Breast epithelium (tissue), 4 donors: ENCODE measurements at places on chromosomes 5 and 9. TPM values are rescaled to one million over a fixed set of nuclear protein-coding genes. Genes with fewer than 3 reads are reported as not detected.

DNA sequence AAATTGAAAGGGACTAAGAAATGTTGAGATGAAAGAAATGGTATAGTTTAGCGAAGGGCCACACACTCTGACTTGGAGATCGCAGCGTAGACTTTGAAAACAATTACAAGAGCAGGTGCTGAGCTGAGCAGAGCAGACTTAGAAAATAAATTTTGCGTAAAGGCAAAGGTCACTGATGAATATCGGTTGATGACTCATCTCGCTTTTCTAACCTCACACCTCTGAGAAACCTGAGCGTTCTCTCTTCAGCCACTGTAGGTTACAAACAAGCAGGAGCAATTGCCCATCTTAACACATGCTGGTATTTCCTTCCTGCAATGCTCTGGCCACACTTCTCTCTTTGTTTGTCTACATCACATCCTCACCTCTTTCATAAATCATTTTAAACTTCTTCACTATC is 190.6 kb upstream of the C9orf72 start:
- DNase-seq = no peak

DNA sequence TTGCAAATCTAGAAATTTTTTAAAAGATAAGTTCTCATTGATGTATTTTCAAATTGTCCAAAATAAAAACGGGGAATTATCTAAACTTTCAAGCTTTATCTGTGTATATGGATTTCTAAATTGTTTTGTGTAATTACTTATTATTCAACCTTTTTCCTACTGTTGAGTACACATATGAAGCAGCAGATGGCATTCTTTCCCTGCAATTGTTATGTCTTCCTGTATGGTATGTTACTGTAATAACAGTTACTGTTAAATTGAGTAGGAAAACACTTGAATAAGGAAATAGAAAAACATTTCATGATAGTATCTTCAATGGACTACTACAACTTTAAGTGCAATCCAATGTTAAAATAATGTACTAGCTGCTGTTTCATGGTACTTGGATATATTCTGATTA is 124.8 kb downstream of the RANBP17 start:
- DNase-seq = no peak

DNA sequence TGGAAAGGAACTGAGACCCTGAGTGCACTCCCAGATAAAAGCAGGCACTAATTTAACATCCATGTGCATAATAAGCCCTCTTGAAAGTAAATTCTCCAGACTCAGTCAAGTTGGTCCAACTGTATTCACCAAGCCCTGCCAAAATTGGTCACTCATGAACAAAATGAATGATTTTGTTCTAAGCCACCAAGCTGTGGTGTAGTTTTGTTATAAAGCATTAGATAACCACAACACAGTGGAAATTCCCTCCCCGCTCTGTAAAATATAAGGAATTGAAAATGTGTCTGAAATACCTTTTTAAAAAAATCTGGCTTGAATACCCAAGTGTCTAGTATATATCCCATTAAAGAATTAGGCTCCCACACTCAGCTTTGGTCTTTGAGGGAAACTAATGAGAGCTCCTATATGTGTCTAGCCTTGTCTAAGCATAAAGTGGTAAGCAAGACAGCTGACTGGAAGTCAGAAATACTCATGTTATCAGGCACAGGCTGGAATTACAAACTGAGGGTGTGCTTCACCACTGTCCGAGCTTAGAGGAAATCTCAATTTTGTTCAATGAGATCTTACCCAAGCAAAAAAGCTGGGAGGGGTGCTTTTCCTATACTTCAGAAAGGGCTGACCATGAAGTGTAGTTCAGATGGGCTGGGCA is 33.2 kb downstream of the IDNK start:
- no peak for DNase-seq

- no peak for DNase-seq
Measured at GRCh38 chr9:111158363-111158762, 120.1 kb upstream of the LPAR1 start.

- no peak for DNase-seq
Measured at GRCh38 chr5:149093625-149094024, 30.8 kb upstream of the SH3TC2 start.

- DNase-seq = no peak
Measured at GRCh38 chr5:10509575-10509974, 54.3 kb upstream of the ANKRD33B start.

DNA sequence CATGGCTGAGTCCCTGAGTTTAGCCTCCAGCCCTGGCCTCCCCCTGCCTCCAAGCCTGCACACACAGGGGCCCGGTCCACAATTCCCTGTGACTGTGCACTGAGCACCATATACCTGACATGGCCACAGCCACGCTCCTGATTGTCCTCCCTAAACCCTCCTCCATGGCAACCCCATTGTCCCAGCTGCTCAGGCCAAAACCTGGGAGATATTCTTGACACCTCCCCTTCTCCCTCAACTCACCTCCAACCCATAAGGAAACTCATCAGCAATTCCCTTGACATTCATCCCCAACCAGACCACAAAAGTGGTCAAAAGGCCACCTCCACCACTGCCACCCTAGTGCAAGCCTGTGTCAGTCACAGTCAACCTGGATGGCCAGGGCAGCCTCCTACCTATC is 107.5 kb upstream of the MVB12B start:
- no peak for DNase-seq

- DNase-seq = no peak
Measured at GRCh38 chr5:59863777-59864176, 29.7 kb downstream of the PDE4D start.

- no peak for DNase-seq
Measured at GRCh38 chr5:38681029-38681706, 124.7 kb upstream of the LIFR start.

INSL6 gene
- total RNA-seq = not detected

LCP2 gene
- total RNA-seq = 21.8 TPM

DDX4 gene
- not detected for total RNA-seq

PTGER4 gene
- total RNA-seq = 31.5 TPM

PCDHGB7 gene
- 15.4 TPM for total RNA-seq

PCDHA13 gene
- total RNA-seq = 1.6 TPM

SPAG8 gene
- total RNA-seq = 2.2 TPM

PCDHA11 gene
- total RNA-seq = 3.4 TPM

CYSRT1 gene
- 0.29 TPM for total RNA-seq

CCDC183 gene
- total RNA-seq = 0.64 TPM

EQTN gene
- 0.73 TPM for total RNA-seq

ADAMTS19 gene
- 0.98 TPM for total RNA-seq

TRIM36 gene
- 7.2 TPM for total RNA-seq
